SJCRH30 (cell line): ENCODE measurements at places on chromosomes 2 and 18. TPM values are rescaled to one million over a fixed set of nuclear protein-coding genes. Genes with fewer than 3 reads are reported as not detected.

DNA sequence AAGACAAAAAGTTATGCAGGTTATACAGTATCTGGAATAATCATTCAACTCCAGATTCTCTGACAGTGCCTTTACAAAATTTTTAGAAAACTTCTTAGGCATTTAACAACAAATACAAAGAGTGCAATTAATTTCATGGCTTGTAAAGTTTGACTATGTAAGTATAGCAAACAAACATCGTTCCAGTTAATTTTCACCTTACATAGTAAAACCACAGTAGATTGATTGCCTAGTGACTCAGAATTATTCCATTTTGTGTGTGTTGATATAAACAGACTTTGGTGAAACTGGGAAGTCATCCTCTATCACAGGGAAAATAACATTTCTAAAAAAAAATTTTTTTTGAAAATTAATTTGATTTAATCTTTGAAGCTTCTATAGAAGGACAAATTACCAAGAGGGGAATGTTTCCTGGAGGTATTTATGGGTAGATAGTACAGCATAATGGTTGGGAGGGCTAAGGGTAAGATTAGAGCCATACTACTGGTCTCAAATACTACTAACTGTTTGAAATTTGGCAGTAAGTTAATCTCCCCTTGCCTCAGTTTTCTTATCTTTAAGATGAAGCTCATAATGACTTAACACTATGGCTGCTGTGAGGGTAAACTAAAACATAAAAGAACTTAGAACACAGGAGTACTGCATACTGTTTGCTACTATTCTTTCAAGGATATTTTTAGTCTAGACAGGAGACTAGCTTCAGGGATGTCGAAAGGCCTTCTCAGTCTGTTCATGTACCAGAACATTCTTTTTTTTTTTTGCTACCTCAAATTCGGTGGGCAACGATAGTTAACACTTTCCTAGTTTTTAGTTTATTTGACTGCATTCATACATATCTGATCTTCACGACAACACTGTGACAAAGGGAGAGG, 19.6 kb downstream of the NDUFAF7 start:
- no peaks in the 10 kb centered on the region for H3K27me3 ChIP-seq
- no peaks in the 10 kb centered on the region for H3K4me1 ChIP-seq
- DNase-seq, result no peak
- H3K4me3 ChIP-seq, result no peak overlapping the region
- peaks cover 93% of the 10 kb centered on the region for H3K36me3 ChIP-seq
- no peak overlapping the region for H3K27ac ChIP-seq

DNA sequence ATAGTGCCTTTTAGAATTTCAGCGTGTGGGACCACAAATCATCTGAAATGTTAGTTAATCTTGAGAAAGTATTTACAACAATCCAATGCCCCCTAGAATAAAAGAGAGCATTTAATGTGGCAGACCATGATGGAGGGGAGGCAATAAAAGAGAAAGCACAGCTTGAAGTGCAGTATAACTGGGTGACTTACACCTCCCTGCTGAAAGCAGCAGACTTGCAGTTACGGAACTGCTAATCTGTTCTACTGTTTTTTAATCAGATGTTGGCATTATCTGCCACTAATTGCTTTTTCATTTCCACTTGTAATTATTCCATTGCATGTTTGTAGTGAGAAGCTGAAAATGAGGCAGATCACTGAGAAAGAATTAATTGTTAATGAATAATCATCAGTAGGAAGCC, 130.5 kb upstream of the ITGA4 start:
- H3K4me3 ChIP-seq, result no peak overlapping the region
- no peak for DNase-seq
- no peaks in the 10 kb centered on the region for H3K27me3 ChIP-seq
- no peak overlapping the region for H3K27ac ChIP-seq

GRCh38 chr18:45325778-45326177, 289.5 kb upstream of the SLC14A2 start:
- H3K27ac ChIP-seq, result no peak overlapping the region
- no peak for DNase-seq
- no peaks in the 10 kb centered on the region for H3K36me3 ChIP-seq
- H3K4me3 ChIP-seq, result no peak overlapping the region
- H3K27me3 ChIP-seq, result no peaks in the 10 kb centered on the region
- H3K4me1 ChIP-seq, result 0 out of 2 replicates have a peak, but pooled peaks cover 4% of the 10 kb centered on the region

DNA sequence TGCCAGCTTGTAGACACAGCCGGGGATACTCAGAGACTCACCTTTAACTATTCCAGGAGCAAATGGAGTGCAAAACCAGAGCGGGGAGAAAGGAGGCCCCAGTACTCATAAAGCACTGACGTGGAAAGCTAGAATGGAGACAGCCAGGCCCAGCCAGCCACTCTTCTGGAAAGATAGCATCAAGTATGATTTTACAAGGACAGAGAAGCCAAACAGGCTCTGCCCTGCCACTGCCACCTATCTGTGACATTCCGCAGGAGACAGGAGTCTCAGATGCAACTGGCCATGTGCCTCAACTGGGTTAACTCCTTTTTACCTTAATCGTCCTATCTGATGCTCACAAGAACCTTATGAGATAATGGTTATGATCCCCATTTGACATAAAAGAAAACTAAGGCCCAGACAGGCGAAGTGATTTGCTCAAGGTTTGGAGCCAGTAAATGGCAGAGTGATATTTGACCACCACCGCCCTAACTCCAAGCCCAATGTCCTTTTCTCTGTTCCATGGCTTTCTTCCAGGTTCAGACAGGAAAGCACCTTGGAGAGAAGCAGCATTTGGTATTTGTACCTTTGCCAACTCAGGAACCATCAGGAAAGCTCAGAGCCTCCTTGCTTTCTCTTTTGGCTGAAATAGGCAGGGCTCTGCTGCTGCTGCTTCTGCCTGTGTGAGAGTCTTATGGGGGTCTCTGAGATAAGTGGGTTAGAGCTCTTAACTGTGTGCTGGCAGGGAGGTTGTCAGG, 15.6 kb downstream of the KIF3C start:
- no peak overlapping the region for H3K27ac ChIP-seq
- no peak overlapping the region for H3K4me3 ChIP-seq
- H3K36me3 ChIP-seq, result no peaks in the 10 kb centered on the region
- no peaks in the 10 kb centered on the region for H3K4me1 ChIP-seq
- no peak for DNase-seq

DNA sequence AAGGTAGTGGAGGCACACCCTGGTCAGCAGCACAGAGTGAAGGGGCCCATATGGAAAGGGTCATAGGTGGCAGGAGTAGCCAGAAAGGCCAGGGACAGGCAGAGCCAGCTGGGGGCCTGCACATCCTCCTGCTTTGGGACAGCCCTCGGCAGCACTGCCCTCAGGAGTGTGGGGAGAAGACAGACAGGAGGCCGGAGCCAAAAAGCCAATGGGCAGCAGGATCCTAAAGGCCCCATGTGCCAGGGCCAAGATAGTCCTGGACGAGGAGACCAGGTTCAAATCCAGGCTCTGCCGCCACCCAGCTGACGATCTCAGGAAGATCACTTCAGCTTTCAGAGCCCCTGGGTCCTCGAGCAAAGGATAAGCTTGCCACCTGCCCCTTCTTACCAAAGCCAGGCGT, 220.1 kb downstream of the TMEM163 start:
- no peaks in the 10 kb centered on the region for H3K36me3 ChIP-seq
- H3K4me3 ChIP-seq, result no peak overlapping the region
- no peak overlapping the region for H3K27ac ChIP-seq
- no peak for DNase-seq
- no peaks in the 10 kb centered on the region for H3K4me1 ChIP-seq

GRCh38 chr2:170098626-170099312, 79.2 kb upstream of the MYO3B start:
- no peak overlapping the region for H3K27ac ChIP-seq
- no peak for DNase-seq
- H3K4me3 ChIP-seq, result no peak overlapping the region
- no peaks in the 10 kb centered on the region for H3K27me3 ChIP-seq

GRCh38 chr2:171793691-171794678, 100.1 kb downstream of the SLC25A12 start:
- no peaks in the 10 kb centered on the region for H3K4me1 ChIP-seq
- H3K27me3 ChIP-seq, result no peaks in the 10 kb centered on the region
- no peak for DNase-seq
- no peak overlapping the region for H3K27ac ChIP-seq
- no peak overlapping the region for H3K4me3 ChIP-seq
- peaks cover 2% of the 10 kb centered on the region; the same call in 1 of the 2 replicates for H3K36me3 ChIP-seq

GRCh38 chr2:95344656-95345055, 47.5 kb downstream of the KCNIP3 start:
- no peak for DNase-seq
- no peaks in the 10 kb centered on the region for H3K36me3 ChIP-seq
- peaks cover 7% of the 10 kb centered on the region for H3K27me3 ChIP-seq
- H3K27ac ChIP-seq, result no peak overlapping the region
- no peak overlapping the region for H3K4me3 ChIP-seq
- no peaks in the 10 kb centered on the region for H3K4me1 ChIP-seq

DNA sequence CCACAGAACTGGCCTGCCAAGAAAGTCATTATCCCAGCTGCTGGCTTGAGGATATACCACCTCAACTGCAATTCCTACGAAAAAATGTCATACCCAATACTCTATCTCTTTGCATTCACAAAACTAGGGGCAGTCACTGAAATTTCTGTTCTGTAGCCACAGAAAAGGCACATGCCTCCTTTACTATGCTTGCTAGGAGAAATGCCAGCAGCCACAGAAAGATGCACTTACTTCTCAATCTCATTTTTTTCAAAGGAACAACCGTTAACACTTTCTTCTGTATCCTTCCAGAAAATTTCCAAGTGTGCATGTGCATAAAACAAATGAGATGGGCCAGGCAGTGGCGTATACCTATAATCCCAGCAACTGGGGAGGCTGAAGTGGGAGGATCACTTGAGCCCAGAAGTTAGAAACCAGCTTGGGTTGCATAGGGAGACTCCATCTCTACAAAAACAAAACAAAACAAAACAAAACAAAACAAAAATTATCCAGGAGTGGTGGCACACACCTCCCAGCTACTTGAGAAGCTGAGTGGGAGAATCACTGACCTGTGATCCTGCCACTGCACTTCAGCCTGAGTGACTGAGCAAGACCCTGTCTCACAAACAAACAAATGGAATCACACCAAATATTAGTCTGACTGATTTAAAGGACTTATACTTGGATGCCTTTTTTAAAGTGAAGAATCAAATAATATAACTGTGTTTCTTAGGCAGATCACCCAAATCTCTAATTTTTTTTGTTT, 22.4 kb upstream of the PUM2 start:
- no peaks in the 10 kb centered on the region for H3K4me1 ChIP-seq
- H3K27me3 ChIP-seq, result peaks cover 4% of the 10 kb centered on the region; the same call in 1 of the 2 replicates
- no peak overlapping the region for H3K27ac ChIP-seq
- no peak for DNase-seq

- H3K27ac ChIP-seq, result no peak overlapping the region
- no peaks in the 10 kb centered on the region for H3K4me1 ChIP-seq
- H3K4me3 ChIP-seq, result no peak overlapping the region
- H3K36me3 ChIP-seq, result no peaks in the 10 kb centered on the region
- no peak for DNase-seq
Measured at GRCh38 chr2:177078416-177078815, 134.2 kb upstream of the HNRNPA3 start.

GRCh38 chr2:45681675-45682074, 30.2 kb downstream of the PRKCE start:
- no peaks in the 10 kb centered on the region; the same call in 1 of the 2 replicates for H3K36me3 ChIP-seq
- peaks cover 11% of the 10 kb centered on the region for H3K4me1 ChIP-seq
- DNase-seq, result peak; percentile 34
- no peaks in the 10 kb centered on the region for H3K27me3 ChIP-seq
- H3K4me3 ChIP-seq, result no peak overlapping the region

DNA sequence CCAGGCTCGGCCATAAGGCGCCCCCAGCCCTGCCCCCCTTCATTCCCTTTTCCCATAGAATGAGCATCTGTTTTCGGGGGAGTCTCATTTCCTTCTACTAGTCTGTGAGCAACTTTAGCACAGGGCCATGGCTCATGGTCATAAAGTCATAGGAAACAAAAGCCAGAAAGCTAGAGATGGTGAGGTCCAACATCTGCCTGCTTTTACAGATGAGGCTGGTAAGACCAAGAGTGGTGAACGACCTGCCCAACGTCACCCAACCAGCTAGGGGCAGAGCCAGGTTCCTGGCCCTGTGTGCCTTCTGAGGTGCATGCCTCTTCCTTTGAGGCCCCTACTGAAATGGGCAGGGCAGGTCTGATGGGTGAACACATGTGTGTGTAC, 212.7 kb downstream of the DYSF start:
- H3K4me1 ChIP-seq, result no peaks in the 10 kb centered on the region
- no peak for DNase-seq
- H3K4me3 ChIP-seq, result no peak overlapping the region
- H3K27ac ChIP-seq, result no peak overlapping the region
- peaks cover 8% of the 10 kb centered on the region for H3K36me3 ChIP-seq

DNA sequence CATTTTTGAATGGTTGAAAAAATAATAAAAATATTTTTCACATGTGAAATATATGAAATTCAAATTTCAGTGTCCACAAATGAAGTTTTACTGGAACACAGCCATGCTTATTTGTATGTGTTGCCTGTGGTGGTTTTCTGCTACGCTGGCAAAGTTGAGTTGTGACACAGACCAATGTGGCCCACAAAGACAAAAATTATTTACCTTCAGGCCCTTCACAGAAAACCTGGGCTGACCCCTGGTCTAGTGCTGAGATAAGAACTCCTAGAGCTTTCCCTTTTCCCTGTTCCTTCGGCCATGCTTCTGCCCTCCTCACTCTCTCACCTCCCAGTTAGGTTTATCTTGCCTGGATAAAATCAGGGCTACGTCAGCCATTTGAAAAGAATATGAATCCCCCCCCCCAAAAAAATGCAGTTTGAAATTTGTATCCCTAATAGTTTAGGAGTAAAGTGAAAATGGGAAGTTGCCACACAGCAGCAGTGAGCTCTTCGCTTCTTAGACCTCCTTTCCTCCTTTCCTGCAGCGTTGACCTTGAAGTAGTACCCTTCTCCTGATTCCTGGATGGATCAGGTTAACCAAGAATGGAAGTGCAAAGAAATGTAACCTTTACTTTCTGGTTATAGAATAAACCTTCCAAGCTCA, 91.0 kb downstream of the LIMS1 start:
- no peaks in the 10 kb centered on the region for H3K27me3 ChIP-seq
- no peak overlapping the region for H3K27ac ChIP-seq
- no peaks in the 10 kb centered on the region for H3K36me3 ChIP-seq
- DNase-seq, result no peak

DNA sequence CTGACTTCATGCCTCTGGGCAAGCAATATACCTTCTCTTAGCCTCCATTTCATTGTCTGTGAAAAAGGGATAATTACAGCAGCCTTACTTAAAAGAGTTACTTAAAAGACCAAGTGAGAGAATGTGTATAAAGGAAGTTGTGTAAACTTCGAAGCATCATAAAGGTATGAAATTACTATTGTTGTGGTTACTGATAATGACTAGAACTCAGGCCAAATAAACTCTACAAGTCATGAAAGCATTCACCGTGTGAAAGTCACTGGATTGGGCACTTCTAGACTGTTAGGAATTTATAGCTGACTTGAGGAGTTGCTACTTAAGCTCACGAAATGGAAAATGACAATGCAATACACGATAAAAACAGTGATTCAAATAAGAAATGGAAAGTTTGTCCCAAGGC, 67.4 kb upstream of the HAAO start:
- H3K4me3 ChIP-seq, result no peak overlapping the region
- H3K27ac ChIP-seq, result no peak overlapping the region
- peaks cover 27% of the 10 kb centered on the region for H3K4me1 ChIP-seq
- DNase-seq, result no peak
- no peaks in the 10 kb centered on the region for H3K36me3 ChIP-seq
- no peaks in the 10 kb centered on the region for H3K27me3 ChIP-seq

The LAMA1 gene
- total RNA-seq, result 11.9 and 12.0 TPM in 2 replicates

The PDCD1 gene
- total RNA-seq, result 0.08 and 0.28 TPM in 2 replicates

The CRYGD gene
- total RNA-seq, result not detected in 2 replicates

The CAPN14 gene
- total RNA-seq, result not detected in 2 replicates

The POTEC gene
- not detected in 2 replicates for total RNA-seq

The CCBE1 gene
- not detected in 2 replicates for total RNA-seq

The DSEL gene
- total RNA-seq, result 21.5 and 24.6 TPM in 2 replicates

The IL1RL1 gene
- not detected in 2 replicates for total RNA-seq

The ANKRD29 gene
- total RNA-seq, result 3.9 TPM in 2 replicates
